Type B pancreatic cell (in vitro differentiated cells): ENCODE measurements at places on chromosomes 5 and 9.

- H3K4me3 ChIP-seq = no peak overlapping the region
- no peaks in the 10 kb centered on the region for H3K4me1 ChIP-seq
- H3K36me3 ChIP-seq = no peaks in the 10 kb centered on the region
- no peak overlapping the region for H3K27ac ChIP-seq
- no peaks in the 10 kb centered on the region for H3K27me3 ChIP-seq
Measured at GRCh38 chr9:30476826-30477225, 1907.6 kb upstream of the ACO1 start.

- H3K27ac ChIP-seq = no peak overlapping the region
- H3K4me1 ChIP-seq = peaks cover 13% of the 10 kb centered on the region
- H3K27me3 ChIP-seq = no peaks in the 10 kb centered on the region
- DNase-seq = no peak
Measured at GRCh38 chr9:123645762-123646161, 284.2 kb downstream of the DENND1A start.

- H3K4me1 ChIP-seq = no peaks in the 10 kb centered on the region
- no peak overlapping the region for H3K27ac ChIP-seq
- no peak overlapping the region for H3K4me3 ChIP-seq
- DNase-seq = no peak
Measured at GRCh38 chr5:148790545-148791333, 35.7 kb upstream of the ADRB2 start.

DNA sequence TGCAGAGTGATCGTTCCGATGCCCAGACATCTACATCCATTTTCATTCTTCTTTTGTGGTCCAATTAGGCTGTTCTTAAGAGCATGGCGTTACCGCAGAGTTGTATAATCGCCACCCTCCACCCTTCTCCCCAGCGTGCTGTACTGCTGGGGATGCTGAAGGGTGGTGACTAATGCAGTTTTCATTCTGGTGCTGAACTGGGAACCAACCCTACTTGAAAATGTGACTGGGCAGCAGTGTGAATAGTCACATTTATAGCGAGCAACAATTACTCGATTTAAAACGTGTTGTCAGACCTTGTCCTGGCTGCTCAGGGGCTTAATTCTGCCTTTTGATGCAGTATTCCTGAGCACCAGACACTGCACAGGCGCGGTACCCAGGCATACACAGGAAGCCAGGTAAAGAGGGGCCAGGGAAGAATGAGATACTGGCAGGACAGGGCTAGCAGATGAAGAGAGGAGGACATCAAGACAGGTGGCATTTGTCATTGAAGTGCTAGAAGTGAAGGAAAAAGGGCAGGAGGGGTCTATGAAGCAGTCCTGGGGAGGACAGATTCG lies 719 bp upstream of the ISCA1 start:
- peaks cover 11% of the 10 kb centered on the region for H3K36me3 ChIP-seq
- peaks cover 35% of the 10 kb centered on the region for H3K4me1 ChIP-seq
- no peaks in the 10 kb centered on the region for H3K27me3 ChIP-seq
- peak overlapping the region; percentile 95 for H3K4me3 ChIP-seq

DNA sequence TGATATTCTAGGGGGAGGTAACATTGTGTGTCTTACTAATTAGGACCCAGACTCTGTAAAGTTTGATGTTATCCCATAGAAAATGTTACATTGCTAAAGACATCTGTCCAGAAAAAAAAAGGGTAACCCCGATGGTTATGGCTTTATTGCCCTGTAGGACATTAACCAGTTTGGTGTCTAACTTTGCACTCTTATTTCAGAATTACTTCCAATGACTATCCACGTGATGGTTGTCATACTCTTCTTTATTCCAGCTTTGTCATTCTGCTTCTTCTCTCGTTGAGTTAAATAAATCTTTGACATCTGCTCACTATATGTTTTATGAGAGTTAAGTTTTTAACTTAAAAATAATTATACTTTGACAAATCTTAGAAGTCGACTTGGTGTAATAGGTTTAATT lies 180.4 kb upstream of the ANKRD55 start:
- no peak overlapping the region for H3K27ac ChIP-seq
- DNase-seq = no peak
- no peaks in the 10 kb centered on the region for H3K36me3 ChIP-seq
- no peak overlapping the region for H3K4me3 ChIP-seq
- H3K4me1 ChIP-seq = peaks cover 36% of the 10 kb centered on the region
